Left cardiac atrium (tissue), 4 donors: ENCODE measurements at places on chromosomes 4 and X. TPM values are rescaled to one million over a fixed set of nuclear protein-coding genes. Genes with fewer than 3 reads are reported as not detected.

TLR6 gene
- 2.7 TPM for total RNA-seq

BTK gene
- 5.9 TPM for total RNA-seq

NDNF gene
- total RNA-seq = 5.4 TPM

ATP6AP1 gene
- 86.0 TPM for total RNA-seq

C4orf36 gene
- 0.44 TPM for total RNA-seq

DNA sequence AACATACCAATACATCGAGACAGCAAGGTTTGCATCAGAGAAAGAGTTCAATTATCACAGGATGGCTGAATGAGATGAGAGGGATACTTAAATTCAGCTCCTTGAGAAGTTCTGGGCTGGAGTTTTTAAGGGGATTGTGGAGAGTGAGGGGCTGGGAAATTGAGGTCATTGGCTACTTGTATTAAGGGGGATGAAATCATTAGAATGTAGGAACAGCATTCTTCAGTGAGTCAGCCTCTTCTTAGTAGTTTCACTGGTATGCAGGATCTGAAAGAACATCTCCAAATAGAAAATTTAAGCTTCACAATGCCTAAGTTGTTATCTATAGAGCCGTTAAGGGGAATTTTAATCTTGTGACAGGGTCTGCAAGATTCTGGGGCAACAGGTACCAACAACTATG, 211.6 kb upstream of the TAPT1 start:
- no peak for DNase-seq

GRCh38 chrX:81729269-81729777, 527.4 kb downstream of the SH3BGRL start:
- DNase-seq = no peak

DNA sequence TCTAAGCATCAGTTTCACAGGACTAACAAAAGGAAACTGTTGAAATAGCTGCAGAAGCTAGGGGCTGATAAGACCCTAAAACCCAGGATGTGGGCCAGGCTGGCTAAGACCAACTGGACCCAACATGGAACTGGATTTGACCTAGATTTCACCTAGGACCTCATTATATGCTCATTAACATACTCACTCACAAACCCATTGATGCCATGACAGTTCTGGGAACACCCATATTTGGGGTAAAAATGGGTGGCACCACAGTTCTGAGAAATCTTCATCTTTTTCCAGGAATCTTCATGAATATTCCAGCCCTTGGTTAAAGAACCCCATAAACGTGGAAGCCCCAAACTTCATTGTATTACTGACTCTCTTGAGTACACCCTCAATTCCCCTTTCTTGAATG, 41.1 kb downstream of the HSD17B13 start:
- DNase-seq = no peak

DNA sequence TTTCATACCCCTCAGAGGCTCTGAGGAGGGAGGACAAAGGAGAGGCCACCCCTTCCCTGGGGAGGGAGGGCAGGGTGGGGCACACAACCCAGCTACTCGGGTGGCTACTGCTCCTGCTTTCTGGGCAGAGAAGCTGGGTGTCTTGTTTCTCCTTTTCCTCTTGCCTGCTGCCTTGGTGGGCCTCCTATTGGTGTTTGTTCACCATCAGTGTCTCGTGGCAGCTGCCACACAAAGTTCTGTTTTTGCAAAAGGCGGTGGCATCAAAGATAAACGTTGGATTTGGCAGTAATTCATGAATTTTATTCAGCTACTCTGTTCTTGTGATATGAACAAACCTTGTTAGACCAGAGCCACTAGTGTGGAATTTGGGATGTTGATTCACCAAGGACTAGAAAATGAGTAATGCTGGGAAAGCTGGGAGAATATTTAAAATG, 153.0 kb upstream of the SCML1 start:
- no peak for DNase-seq

DNA sequence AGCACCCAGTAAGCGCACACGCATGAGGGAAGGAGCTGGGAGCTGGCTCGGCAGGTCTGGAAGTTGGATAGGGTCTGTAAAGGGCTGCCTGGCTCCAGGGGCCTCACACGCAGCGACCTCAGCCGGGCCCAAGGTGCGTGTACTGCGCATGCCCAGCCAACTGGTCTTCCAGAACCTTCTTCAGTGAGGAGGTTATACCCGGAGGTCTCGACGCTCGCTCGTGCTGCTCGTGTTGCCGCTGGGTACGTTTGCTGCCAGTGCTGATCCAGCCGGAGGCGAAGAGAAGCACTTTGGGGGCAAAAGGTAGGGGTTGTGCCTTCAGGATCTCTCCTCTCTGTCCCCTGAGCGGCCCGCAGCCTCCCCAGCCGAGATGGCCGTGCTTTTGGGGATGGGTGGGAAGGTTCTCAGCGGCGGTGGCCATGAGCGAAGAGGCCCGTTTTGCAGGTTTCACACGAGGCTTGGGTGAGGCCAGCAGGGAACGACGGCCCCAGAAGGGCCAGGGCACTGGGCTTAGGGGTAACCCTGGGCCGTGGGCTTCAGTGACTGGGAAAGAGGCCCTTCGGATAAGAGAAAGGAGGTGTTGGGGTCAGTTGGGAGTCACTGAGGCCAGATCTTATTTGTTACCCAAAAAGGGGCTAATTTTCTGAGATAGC, 3.8 kb upstream of the CXCL9 start:
- DNase-seq = no peak

DNA sequence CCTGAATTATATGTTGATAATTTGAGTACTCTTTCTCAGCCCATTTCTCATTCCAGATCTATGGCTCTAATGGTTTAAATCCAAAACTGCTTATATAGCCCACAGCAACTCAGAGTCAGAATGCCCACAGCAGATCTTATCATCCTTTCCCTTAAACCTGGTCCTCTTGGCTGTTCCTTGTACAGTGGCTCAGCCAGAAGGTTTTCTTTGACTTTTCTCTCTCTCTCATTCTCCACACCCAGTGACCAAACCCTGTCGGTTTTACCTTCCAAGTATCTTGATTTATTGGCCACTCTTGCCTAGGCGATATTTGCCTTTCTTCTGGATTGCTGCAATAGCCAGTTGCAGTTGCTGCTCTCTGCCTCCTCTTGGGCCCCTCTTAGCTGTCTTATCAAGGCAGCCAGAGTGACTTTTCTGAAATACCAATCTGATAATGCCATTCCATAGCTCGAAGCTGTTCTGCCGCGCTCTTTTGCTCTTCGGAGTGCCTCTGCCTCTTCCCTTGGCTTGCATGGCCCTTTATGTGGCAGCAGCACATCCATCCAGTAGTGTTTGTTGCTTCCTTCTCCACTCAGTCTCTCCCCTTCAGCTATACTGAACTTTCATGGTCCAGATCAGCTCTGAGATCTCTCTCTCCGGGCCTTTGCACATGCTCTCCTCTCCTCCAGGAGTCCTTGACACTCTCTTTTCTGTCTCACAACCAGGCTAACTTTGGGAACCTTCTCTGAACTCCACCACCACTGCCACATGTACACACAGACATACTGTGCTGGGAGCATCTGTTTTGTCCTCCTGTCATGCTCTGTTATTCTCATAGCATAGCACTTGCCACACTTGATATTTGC, 11.8 kb downstream of the GAB1 start:
- DNase-seq = no peak

- no peak for DNase-seq
Observed at GRCh38 chrX:20571611-20572010, 304.9 kb upstream of the RPS6KA3 start.

DNA sequence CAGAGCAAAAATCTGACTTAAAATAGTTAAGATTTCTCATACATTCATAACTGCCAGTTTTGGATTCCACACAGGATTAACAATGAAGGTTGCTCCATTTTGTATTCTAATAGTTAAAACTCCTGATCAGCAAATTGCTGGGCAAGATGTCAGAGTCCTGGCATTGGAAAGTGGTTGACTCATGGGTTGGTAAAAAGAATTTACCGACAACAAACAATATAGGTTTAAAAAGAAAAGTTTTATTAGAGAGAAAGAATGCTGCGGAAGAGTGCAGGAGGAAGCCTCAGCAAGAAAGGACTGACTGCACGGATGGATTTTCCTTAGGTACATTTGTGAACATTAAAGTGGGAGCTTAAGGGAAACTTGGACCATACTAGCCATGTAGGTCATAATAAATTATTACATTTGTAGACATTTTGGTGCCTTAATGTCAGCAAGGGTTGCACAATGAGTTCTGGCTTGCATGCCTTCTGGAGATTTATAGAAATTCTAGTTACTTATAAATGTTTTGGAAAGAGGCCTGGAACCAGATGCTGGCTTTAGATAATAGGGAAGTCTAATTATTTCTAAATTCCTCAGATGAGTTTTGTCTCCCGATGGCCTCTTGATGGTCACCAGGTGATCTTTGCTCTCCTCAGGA, 25.4 kb upstream of the IL2 start:
- DNase-seq = no peak

DNA sequence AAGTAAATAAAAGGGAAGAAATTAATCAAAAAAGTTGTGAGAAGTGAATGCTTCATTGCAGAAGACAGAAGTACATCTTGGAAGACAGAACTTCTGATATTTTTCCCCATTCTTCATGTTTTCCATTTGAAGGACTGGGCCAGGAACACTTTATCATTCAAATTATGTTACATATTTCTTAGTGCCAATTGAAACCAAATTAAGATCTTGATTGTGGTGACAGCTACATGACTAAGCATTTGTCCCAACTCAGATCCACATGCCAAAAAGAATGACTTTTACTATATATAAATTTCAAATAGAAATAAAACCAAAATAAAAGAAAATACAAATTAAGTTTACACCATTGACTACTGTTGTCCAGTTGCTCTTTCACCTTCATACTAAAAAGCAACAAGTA, 14.0 kb upstream of the FGF5 start:
- no peak for DNase-seq

DNA sequence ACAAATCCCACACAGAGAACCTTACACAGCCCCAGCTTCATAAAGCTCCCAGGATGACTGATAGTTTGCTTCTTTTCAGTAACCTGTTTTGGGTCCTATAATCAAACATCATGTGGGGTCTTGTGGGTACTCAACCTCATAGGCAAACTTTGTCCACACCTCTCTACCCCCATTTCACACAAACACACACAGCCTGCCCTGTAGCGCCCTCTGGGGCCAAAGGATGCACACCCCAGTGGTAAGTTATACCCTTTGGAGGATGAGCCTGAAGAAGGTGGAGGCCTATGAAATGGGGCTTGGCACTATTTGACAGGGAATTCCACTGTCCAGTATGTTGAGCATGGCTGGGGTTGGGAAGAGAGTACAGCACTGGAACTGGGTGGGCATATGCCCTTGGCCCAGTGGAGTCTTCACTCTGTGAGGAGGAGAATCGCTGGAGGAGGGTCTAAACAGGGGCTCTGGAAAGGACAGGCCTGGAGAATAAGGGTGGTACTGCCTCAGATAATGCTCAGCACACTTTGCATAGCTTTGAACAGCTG, 30.5 kb upstream of the COL25A1 start:
- DNase-seq = no peak

DNA sequence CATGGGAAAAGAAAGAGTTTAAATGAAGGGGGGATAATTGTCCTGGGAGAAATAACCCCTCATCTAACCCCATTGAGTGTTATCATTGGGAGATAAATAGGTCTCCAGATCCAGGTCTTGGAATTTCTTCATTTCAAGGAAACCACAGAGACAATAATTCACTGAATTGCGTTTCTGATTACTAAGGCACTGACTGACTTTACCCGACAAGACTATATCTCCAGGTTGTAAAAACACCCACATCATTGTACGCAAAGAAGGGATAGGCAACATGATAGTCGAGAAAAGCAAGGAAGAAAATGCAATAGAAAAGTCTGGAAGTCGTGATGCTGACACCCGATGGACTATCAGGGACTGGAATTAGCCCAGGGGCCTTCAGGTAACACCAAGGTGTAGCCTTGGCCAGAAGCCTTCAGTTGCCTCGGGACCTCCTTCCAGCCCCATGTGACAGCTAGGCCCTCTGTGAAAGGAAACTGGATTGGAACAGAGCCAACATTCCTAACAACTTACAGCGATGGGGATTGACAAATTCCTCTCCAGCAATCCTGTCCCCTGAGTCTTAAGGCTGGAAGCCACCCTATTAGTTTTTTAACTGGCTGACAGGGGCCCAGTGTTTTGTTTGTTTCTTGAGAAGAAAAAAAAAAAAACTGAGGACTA, 46.5 kb upstream of the RAB9B start:
- no peak for DNase-seq
